G401 (cell line): ENCODE measurements at places on chromosomes 16 and 17.

DNA sequence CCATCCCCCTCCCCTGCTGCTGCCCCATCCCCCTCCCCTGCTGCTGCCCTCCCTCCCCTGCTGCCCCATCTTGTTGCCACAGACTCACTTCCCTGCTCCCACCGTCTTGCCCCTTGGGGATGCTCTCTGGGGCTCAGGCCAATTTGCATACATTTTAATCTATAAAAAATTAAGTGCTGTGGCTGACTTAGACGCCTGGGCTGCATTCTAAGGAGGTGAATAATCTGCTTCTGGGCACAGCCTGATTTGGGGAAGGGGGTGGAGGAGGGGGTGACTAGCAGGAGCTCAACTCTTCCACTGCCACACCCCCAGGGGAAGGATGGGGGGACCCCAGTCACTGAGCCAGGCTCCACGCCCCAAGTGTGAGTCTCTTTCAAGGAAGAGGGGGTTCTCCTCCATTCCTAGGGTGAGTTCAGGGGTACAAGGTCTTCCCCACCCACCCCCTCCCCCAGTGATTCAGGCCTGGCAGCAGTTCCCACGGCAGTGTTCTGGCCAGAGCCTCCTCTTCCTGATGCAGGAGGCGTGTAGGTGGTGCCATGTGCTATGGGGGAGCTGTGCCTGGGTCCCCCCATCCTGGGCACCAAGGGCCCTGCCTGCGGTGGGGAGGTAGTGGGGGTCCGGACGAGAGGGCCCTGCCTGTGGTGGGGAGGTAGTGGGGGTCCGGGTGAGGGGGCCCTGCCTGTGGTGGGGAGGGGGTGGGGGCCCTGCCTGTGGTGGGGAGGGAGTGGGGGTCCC lies 5.0 kb downstream of the DPH1 start:
- DNase-seq, result no peak

DNA sequence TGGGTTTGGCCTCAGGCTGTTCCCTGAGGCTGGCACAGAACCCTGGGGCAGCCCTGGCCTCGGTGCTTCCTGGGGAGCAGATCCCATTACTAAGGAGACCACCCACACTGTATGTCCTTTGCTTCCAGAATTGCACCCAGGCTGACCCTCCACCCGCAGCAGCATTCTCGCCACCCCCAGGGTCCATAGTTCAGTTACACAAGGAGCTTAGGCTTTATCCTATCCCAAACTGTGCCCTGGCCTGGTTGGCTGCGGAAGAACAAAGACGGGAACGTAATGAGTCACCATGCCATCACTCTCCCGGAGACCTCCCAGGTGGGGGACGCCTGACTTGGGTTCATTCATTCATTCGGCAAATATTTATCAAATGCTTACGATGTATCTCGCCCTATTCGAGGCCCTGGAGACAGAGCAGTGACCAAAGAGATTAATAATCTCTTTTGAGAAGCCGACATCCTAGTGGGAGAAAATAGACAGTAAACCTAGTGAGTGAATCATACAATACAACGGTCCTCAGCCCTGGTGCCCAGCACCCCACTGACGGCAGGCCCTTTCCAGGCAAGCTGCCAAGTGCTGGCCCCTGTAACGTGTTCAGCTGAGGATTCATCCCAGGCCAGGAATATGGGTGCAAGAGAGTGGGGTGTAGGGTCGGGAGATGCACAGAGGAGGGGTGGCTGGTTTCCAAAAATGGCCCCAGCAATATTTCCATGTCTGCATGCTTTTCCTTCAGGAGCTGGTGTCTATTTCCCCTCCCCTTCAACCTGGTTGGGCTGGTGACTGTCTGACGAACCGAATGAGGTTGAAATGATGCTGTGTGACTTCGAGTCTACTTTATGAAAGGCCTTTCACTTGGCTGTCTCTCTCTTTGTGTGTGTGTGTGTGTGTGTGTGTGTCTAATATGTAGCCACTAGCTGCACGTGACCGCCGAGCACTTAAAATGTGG lies 134.2 kb downstream of the MGAT5B start:
- DNase-seq, result no peak

DNA sequence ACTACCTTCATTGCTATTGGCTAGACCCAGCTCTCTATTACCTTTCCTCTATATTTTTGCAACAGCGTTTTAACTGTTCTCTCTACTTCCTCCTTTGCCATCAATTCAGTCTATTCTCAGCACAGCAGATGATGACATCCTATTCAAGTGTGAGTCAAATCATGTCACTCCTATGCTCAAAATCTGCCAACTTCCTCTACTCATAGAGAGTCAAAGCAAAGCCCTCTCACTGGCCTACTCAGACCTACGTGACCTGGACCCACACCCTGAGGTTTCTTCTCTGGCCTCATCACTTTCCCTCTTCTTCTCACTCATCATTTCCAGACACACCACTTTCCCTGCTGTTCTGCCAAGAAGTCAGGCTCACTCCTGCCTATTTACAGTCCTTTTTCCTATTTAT lies 289.0 kb upstream of the AXIN2 start:
- no peak for DNase-seq

DNA sequence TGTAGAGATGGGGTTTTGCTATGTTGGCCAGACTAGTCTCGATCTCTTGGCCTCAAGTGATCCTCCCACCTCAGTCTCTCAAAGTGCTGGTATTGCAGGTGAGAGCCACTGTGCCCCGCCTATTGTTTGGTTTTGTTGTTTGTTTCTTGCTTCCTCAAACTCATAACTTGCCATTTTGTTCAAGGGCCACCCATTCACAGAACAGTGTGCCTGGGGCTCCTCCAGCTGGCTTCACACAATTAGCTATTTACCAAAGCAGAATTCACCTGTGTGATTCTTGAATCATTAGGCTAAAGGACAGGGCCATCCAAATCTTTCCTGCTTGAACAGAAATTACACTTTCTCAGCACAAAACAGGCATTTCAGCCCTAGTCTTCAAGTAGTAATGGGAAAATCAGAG lies 7.2 kb downstream of the ABHD15 start:
- no peak for DNase-seq

DNA sequence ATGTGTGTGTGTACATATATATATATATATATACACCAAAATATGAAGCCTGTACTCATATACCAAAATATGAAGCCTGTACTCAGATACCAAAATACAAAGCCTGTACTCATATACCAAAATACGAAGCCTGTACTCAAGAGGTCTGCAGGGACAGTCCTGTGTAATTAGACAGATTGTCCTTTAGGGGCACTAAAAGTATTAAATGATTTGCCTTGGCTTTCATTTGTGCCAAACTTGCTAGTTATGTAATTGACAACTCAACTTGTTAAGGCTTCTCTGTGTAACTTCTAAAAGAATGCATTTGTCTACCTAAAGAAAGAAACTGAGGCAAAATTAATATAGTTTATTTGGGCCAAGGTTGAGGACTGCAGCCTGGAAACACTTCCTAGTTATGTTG lies 30.8 kb upstream of the DHX40 start:
- no peak for DNase-seq

DNA sequence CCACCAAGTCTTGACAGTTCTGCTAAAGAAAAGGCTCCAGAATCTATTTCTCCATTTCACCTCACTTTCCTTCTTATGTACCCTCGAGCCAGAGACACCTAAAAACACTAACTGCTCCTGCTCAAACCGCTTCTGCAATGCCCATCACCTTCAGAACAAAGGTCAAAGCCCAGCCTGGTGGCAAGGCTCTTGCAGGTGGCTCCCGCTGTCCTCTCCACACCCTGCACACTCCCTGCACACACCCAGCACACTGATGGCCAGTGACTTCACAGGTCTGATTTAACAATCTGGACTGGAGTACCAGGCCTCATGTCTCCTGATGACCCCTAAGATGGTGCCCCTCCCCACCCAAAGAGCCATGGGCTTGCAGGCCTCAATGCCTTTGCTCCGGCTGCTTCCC lies 9.8 kb upstream of the C17orf113 start:
- no peak for DNase-seq

GRCh38 chr16:85227946-85228862 lies 115.9 kb upstream of the CIBAR2 start:
- no peak for DNase-seq

DNA sequence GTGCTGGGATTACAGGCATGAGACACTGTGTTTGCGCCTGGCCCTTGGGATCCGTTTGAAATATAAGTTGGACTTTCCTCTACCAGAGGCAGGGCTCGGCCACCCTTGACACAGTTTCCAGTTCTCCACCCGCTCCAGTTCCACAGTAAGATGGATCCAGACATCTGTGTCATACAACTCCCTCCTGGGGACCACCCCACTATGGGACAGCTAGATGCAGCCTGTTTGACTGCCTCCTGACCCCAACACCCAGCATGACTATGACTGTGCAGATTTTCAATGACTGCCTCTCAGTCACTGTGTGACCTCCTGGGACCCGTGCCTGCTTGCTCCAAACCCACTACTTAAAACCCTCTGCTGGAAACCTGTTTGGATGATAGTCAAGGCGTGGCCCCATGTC lies 166.7 kb downstream of the IRF8 start:
- DNase-seq, result no peak

- no peak for DNase-seq
Observed at GRCh38 chr17:82394278-82394677, 22.7 kb downstream of the UTS2R start.

DNA sequence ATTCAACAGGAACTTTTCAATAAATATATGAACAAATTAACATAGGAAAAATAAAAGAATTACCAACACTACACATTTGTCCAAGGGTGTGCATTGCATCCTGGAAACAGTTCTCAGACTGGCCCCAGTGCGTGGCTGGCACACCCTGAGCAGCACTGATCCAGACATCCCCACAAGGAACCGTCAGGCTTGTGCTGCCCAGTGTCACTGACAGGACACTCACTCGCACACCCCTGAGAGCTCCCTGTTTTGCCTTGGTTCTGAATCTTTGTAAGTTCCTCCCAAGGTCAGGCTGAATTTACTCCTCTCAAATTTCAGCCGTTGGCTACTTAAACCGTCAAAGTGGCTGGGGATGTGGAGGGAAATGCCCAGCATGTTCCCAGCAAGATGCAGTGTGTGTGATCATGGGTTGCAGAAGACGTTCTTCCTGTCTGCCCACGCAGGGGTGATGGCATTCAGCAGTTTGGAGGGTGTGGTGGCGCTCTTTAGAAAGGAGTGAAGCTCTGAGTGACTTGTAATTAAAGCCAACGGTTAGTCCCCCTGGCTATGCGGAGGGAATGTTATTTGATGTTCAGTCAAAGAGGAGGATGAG lies 1.7 kb downstream of the MT2A start:
- no peak for DNase-seq

GRCh38 chr16:27317320-27317719 lies 3.5 kb downstream of the IL4R start:
- DNase-seq, result no peak

GRCh38 chr16:2196162-2196980 lies at the start of gene CASKIN1:
Gene CASKIN1, minus strand, starts transcription at chr16:2196605. Its CDS starts 173 bp downstream, at chr16:2196432.
- DNase-seq, result no peak

- no peak for DNase-seq
Observed at GRCh38 chr17:39772987-39773934, 35.5 kb downstream of the GRB7 start.

DNA sequence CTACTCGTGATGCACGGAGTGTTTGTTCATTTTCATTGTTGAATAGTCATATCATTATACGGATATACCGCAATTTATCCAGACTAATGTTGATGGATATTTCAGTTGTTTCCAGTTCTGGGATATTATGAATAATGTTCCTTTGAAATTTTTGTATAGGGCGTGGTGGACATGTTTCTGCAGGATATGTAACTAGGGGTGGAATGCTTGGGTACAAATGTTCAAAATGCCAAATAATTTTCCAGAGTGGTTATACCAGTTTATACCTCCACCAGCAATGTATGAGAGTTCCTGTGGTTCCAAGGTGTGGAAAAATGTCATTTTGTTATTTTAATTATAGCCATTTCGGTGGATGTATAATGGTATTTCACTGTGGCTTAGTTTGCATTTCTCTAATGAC lies 53.6 kb downstream of the NUP88 start:
- DNase-seq, result no peak

- peak; percentile 52 for DNase-seq
Observed at GRCh38 chr17:80720610-80721577, 176.3 kb downstream of the RPTOR start.

- no peak for DNase-seq
Observed at GRCh38 chr17:59310263-59310920, 21.1 kb upstream of the YPEL2 start.

- no peak for DNase-seq
Observed at GRCh38 chr16:63410594-63410993, 1374.4 kb upstream of the CDH8 start.

DNA sequence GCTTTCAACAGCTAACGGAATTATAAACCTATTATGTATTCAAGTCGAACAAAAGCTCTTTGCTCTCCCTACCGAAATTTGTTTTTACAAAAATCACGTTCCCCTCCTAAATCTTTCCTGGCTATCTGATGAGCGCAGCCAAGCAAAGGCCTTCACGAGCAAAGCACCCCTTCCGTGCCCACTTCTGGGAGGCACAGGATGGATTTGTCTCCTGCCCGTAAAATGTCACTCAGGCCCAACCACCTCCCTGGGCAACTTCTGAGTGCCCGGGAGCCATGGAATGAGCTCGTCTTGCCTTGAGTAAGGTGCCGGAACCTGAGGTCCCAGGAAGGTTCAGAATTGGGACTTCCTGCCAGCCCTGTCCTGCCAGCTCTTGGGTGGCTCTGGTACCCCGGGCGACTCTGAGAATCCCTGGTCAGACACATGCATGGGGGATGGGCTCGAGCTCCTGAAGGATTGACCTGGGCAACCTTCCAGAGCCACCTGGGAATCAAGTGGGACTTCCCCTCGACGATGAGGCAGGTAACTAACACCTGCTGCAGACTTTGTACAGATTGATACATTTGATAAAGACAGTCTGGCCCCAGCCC lies 19.8 kb downstream of the SLC7A5 start:
- DNase-seq, result no peak

DNA sequence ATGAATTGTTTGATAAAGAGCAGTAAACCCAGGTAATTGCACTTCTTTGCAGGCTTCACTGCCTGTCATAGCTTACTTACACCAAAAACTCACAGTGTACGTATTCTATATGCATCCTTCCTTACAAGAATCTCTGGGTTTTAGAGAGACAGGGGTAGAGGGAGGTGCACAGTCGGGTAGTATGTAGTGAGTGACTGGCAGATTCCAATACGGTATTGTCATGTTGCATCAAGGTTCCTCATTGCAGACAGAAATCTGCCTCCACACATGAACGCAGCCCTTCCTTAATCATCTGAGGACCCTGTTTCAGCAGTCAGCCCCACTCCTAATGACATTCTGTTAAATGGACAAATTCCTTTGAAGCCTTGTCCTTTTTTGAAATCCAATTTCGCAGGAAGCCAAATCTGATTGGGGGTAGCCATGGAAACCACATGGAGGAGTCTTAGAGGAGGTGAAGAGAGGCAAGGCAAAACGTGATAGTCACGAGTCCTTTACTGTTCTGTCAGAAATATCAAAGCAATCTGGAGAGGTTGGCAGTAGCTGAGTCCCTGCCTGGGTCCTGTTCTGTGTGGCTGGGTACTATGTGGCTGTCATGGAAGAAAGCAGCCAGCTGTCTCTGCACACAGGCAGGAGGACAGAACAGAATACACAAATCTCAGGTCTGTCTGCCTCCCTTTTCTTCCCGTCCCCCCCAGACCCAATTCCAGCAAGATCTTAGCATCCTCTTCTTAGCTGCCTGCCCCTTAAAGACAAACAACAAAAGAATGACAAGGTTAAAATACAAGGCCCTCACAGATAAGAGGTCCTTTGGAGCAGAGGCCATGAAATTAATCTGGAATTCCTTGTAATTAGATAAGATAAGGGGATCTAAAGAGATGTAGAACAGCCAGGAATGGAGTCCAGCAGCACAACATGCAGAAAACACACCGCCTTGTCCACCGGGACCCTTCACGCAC lies 3.1 kb upstream of the SKAP1 start:
- no peak for DNase-seq
